ENCODE measurements at places on chromosomes 7 and 10. TPM values are rescaled to one million over a fixed set of nuclear protein-coding genes. Genes with fewer than 3 reads are reported as not detected.

DNA sequence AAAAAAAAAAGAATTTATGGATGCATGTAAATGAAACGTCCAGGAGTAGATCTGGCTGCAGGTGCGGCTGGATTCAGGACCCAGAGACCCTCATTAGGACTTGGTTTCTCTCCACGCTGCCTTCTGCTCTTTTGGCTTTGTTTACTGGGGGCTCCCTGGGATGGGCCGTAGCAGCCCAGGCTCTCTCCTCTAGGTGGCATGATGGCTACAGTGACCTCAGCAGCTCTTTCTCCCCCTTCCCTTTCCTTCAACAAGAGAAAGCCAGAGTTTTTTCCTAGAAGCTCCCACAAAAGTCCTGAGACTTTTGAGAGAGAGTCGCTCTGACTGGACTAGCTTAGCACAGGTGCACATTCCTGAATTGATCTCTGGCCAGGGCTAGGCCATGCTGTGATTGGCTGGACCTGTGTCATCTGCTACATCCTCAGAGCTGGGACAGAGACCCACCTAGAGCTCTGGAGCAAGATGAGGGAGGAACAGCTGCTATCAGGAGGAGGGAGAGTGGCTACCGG, 67.8 kb upstream of the PDCD4 start:
- DNase-seq = peak; percentile 40

- no peak for DNase-seq
Observed at GRCh38 chr10:36181426-36182178, 539.5 kb upstream of the FZD8 start.

- DNase-seq = no peak
Observed at GRCh38 chr10:131996466-131997365, 15.0 kb upstream of the BNIP3 start.

- DNase-seq = no peak
Observed at GRCh38 chr10:1102416-1102815, 46.2 kb downstream of the WDR37 start.

GRCh38 chr7:46791188-46791587, 790.7 kb downstream of the TNS3 start:
- no peak for DNase-seq

- no peak for DNase-seq
Observed at GRCh38 chr10:97128516-97129154, 57.1 kb downstream of the SLIT1 start.

- no peak for DNase-seq
Observed at GRCh38 chr7:79730971-79731370, 277.5 kb upstream of the MAGI2 start.

GRCh38 chr7:157555313-157555712, 218.5 kb downstream of the DNAJB6 start:
- peak; percentile 70 for DNase-seq

DNA sequence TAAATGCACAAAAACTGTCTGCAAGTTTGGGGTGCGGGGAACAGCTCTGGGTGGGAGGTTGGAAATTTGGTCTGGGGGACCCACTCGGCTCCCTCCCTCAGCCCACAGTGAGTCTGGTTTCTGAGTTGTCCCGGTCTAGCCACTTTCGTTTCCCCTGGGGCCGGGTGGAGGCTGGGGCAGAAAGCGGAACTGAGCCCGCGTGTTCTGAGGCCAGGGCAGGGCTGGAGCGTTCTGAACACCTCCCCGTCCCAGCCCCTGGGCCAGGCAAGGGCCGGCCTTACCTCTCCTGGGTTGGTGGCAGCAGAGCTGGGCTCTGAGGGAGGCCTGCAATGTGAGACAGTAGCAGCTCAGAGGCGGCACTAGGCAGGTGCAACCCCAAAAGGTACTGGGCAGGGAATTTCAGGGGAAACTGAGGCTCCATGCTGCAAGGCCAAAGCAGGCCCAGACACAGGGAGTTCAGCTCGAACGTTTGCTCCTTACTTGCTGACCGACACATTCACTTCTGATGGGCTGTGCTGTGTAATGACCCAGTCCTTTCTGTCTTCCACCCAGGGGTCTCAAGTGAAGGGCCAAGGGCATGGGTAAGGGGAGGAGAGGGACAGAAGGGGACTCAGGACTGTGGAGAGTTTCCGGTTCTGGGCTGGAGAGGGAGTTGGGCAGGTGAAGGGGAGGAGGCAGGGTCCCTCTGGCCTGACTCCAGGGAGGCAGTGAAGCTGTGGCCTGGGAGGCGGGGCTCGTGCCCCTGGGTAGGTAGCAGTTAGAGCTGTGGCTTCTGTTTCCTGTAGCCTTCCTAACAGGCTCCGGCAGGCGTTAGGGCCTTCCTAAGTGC, 3.0 kb downstream of the IRF5 start:
- no peak for DNase-seq

The BLNK gene
- total RNA-seq = 9.5 TPM

The RELN gene
- 0.31 TPM for total RNA-seq

Measured in Calu3 (cell line).